ENCODE measurements at places on chromosomes 7 and 10.
A peak's percentile ranks its signal among the peaks of the same experiment; 100 is the strongest.

GRCh38 chr7:64882341-64883112, 20.5 kb upstream of the ZNF273 start:
- peak; percentile 83 for ATAC-seq

DNA sequence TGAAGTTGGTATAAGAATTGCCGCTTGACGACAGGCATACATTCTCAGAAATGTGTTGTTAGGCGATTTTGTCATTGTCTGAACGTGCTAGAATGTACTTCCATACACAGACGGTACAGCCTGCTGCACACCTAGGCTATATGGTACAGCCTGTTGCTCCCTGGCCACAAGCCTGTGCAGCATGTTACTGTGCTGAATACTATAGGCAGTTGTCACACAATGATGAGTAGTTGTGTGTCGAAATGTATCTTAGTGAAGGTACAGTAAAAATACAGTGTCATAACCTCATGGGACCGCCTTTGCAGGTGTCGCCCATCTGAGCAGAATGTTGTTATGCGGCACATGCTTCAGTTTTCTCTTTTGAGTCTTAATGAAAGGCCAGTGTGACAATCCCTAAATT, 66.5 kb downstream of the SHH start:
- peak; percentile 36 for ATAC-seq

GRCh38 chr10:61280303-61280702, 172.9 kb downstream of the TMEM26 start:
- no peak for ATAC-seq

- ATAC-seq, result no peak
These were observed 193.5 kb downstream of the GRM3 start for GRCh38 chr7:86837235-86837634.

DNA sequence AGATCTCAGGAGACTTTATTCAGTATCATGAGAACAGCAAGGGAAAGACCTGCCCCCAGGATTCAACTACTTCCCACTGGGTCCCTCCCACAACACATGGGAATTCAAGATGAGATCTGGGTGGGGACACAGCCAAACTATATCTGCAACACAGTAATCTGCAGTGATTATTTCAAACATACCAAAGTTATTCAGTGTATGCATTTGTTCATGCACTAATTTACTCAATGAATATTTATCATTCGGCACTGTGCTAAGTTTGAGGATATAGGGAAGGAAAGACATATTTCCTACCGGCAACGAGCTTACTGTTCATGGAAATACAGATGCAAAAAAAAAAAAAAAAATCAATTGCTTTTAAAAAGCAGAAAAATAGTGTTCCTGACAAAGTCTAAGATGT, 91.6 kb upstream of the IMMP2L start:
- ATAC-seq, result no peak

- no peak for ATAC-seq
These were observed 38.9 kb downstream of the TCF7L2 start for GRCh38 chr10:112988839-112989406.

DNA sequence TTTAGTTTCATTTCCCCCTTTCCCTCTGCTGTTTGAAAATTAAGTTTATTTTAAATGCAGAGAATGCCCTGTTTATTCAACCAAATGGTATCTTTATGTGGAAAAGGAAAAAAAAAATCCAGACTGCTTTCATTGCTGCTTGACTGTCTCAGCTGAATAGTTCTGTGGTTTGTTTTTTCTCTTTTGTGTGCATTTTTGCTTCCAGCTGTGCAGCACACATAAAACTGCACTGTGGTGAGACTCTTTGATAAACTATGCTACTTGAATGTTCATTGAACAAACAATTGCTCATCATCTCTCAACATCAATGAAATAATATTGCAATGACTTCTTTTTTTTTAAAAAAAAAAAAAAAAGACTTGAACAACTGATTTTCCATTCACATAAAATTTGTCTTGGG, 78.6 kb upstream of the GLI3 start:
- no peak for ATAC-seq

- no peak for ATAC-seq
These were observed 39.5 kb downstream of the CNPY1 start for GRCh38 chr7:155506854-155507337.

GRCh38 chr7:39651265-39651664, 27.9 kb downstream of the RALA start:
- no peak for ATAC-seq

DNA sequence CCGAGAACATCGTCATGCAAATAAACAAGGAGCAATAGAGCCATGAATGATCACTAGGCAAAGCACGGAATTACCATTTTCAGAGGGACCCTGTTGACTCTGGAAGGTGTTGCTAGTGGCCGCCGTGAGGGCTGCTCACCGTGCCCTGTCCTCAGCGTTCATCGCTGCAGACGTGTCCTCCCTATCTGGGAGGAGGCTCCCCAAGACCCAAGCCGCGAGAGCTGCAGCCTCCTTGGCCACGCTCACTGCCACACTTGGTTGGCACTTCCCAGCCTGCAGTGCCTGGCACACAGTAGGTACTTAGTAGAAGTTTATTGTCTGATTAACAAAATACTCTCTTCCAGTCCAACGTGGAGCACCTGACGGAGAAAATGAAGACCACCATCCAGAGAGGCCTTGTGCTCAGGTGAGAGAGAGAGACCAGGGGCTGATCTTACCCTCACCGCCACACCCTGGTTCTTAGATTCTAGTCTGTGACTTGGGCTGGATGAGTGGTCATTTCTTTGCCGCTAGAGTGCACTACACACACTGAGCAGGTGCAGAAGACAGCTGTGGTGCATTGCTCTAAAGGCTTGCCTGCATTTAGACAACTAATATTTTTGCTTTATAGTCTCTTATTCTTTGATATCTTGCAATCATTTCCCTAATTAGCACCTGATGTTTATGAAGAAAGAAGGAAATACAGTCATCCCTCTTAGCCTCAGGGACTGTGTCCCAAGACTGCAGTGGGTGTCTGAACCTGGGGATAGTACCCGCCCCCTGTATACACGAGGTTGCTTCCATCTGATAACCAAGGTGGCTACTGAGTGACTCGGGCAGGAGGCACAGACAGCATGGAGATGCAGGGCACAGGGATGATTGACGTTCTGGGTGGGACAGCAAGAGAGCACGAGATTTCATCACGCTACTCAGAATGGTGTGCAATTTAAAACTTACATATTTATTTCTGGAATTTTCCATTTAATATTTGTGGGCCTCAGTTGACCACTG, 40.3 kb downstream of the PITRM1 start:
- no peak for ATAC-seq

Data from esophagus mucosa (tissue), 1 donor.